ENCODE measurements at places on chromosomes 4 and X.

GRCh38 chrX:118839334-118839958, 15.8 kb downstream of the ZCCHC12 start:
- peak; percentile 74 for DNase-seq

- DNase-seq, result no peak
Observed at GRCh38 chr4:123661080-123661737, 264.6 kb downstream of the SPRY1 start.

DNA sequence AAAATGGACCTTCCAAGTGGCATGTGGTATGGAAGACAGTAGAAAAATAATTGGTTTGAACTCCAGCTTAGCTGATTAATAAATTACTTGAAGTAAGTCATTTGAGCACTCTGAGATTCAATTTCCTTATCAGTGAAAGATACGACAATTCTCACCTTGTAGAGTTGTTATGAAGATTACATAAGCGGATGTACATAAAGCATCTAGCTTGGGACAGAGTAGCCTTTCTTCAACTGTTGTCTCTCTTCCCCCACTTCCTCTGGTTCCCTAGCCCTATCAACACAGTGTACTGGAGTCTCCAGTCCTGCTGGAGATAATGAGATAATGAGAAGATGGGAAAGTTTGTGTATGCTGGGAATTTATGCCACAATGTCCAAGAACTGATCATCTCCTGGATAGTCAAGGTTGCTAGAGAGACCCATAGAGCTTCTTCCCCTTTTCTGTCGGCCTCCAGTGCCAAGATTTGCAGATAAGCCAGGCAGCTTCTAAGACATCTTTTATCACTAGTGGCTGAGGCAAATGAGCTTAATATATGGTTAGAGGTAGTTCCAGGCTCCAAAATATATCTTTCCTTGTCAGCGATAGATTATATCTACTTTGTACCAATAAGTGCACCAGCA, 33.9 kb downstream of the VSIG4 start:
- no peak for DNase-seq

DNA sequence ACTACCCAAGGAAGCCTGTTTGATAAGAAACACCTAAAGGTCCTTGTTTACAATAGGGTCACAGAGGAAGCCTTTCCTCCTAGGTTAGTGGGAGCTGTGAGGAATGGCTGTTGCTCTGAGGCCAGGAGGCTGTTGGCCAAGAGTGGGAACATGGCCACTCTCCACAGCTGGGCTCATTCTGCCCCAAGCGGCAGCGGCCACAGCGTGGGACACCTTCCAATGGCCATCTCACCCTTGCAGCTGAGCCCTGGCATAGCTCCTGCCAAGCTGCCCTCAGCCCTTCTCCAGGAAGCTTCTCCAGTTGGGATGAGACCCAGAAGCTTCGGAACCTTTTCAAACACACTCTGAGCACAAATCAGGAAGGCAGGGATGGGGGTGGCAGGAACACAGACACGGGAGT, 111.8 kb upstream of the MAP3K15 start:
- no peak for DNase-seq

- DNase-seq, result peak; percentile 44
Observed at GRCh38 chr4:107279733-107280132, 243.6 kb upstream of the DKK2 start.

GRCh38 chrX:109190542-109190941, 291.3 kb downstream of the GUCY2F start:
- DNase-seq, result no peak

- no peak for DNase-seq
Observed at GRCh38 chr4:58064653-58065052, 954.5 kb upstream of the IGFBP7 start.

DNA sequence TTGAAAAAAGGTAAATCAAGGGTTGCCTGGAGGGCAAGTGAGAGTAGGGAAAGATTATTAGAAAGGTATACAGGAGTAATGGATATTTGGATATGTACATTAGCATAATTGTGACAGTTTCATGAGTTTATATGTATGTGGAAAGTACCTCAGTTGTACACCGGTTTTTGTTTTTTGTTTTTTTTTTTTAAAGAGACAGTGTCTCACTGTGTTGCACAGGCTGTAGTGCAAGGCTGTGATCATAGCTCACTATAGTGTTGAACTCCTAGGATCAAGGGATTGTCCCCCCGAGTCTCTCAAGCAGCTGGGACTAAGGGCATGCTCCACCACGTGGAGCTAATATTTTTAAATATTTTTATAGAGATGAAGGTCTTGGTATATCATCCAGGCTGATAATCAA, 15.3 kb upstream of the HPGD start:
- DNase-seq, result no peak

GRCh38 chr4:22692736-22693135, at the start of gene GBA3:
TSS of gene GBA3 (plus strand) at chr4:22692937.
- peak; percentile 16 for DNase-seq

GRCh38 chr4:30350288-30350687, 369.9 kb upstream of the PCDH7 start:
- DNase-seq, result peak; percentile 67

DNA sequence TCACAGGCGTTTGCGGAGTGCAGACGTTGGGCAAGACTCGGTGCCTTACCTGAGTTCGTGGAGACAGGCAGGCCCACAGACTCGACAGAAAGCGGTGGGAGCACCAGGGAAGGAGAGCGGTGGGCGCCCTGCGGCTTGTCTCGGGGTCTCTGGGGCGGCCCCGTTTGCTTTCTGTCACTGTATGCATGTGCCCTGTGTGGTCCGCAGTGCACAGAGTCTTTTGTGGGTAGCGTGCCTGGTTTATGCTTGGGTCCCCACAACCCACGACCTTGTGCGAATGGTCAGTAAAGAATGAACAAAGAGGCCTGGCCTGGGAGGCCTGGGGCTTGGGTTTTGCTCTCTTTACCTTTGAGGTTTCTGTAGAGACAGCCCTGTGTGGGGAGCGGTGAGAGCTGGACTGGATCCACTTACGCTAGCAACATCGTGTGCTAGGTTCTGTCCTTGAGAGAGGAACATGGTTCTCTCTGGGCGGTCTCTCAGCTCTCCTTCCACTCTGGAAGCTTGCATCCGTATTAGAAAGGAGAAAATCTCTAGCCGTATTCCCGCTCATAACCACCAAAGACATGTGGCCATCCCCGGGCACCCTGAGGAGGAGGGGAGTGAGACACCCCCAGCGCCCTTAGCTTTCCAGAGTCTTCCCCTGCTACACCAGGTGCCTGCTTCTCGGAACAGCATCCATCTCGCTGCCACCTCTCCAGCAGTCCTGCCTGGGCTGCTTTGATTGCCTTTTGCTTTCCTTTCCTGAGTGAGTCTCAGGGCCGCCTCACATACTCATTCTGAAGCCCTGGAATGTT, 1.2 kb downstream of the TADA2B start:
- no peak for DNase-seq

DNA sequence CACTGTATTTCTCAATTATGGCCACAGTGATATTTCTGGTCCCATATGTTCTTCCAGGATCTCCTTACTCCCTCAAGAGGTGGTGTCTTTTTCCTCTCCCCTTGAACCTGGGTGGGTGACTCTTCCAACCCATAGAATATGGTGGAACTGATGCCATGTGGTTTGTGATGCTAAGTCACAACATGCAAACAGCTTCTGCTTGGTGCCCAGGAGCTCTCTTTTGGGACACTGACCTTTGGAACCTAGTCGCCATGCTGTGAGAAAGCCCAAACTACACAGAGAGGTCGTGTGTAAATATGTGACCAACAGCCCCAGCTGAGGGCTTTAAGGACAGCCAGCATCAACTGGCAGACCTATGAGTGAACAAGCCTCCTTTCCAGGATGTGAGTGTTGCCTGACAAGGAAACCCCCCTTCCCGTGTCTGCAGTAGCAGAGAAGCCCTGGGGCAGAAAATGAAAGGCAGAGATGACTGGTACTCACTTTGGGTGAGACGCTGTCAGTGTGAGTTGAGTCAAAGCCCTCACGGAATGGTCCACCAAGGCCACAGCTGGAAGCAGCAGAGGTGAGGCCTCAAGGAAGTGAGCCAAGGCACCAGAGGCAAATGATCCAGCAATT, 223.4 kb downstream of the BCOR start:
- no peak for DNase-seq

DNA sequence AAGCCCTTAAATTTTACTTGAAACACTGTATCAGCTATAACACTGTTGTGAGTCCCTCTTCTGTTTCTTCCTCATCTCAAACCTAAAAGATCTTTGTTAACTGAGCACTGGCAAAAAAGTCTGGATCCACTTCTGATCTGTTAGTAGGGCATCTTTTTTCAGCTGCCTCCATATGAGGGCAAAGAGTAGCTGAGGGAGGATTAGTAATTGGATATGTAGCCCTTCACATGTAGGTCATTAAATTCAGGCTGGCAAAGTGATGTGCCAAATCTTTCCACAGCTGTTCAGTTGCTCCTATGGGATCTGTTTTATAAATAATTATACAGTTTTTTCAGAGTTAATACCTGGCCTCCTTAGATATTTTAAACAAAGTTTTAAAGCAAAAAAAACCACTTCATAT, 1.1 kb upstream of the TRMT10A start:
- no peak for DNase-seq

DNA sequence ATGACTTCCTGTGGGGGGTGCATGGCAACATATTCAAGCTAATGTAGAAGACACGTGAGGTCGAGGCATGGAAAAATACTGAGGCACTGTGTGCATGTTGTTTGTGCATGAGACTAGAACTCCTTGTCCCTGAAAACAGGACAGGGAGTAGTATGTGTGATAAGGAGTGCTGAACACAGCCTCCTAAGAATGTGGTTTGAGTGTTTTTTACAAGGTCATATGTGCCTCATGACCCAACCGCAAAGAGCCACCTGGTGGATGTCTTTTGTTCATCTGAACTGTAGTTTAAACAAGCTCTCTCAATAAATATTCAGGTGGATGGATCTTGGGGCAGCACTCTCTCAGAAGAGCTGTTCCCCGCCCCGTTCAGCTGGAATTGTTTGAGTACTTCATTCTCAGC, 226.6 kb downstream of the NLGN4X start:
- peak; percentile 22 for DNase-seq

DNA sequence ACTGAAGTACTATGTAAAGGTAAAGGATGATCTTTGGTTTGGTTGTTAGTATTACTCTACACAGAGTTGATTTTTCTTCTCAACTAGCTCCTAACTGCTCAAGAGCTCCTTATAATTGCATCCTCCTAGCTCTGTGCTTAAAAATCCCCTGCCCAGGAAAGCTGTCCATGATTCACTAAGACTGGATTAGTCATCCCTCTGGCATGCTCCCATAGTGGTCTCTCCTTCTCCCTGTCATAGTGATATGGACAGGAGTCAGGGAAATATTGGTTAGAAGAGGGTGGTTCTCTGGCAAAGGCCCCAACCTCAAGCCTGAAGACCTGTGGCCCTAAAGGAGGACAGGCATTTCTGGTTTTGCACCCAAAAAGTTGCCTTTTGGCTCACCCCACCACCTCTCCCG, 242.3 kb upstream of the KCNIP4 start:
- peak; percentile 66 for DNase-seq

DNA sequence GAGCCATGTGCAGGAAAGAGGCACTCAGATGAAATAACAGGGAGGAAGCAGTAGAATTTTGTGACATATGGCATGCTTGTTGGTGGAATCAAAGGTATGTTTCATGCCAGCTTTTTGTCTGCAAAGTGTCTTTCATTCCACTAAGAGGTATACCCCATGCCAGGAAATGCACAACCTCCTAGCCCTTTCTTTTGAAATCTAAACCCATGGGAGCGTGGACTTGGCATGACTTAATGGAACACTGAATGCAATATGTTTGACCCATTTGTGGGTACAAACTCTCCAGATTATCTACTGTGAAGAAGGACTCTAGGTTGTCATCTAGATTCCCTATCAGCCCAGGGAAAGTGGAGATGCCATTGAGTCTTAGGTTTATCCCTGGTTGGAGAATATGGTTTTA, 338.3 kb upstream of the TEX13C start:
- DNase-seq, result no peak

- no peak for DNase-seq
Observed at GRCh38 chr4:37733240-37733867, 47.2 kb upstream of the RELL1 start.

DNA sequence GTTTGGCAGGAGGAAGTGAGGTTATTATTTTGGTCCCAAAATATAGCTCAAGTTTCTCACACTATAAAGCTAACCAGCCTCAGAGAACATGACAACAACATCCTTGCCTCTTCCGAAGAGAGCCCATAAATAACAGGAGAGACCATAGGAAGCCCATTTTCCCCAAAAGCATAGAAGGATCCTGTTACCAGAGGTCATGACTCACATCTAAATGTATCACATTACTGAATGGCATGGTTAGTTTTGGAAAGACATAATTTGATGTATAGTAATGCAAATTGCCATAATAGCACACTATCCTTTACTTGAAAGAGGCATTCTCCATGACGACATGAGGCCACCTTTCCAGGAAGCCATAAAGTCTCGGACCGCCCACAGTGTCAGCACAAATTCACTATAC, 238.8 kb upstream of the GRIA3 start:
- DNase-seq, result no peak

DNA sequence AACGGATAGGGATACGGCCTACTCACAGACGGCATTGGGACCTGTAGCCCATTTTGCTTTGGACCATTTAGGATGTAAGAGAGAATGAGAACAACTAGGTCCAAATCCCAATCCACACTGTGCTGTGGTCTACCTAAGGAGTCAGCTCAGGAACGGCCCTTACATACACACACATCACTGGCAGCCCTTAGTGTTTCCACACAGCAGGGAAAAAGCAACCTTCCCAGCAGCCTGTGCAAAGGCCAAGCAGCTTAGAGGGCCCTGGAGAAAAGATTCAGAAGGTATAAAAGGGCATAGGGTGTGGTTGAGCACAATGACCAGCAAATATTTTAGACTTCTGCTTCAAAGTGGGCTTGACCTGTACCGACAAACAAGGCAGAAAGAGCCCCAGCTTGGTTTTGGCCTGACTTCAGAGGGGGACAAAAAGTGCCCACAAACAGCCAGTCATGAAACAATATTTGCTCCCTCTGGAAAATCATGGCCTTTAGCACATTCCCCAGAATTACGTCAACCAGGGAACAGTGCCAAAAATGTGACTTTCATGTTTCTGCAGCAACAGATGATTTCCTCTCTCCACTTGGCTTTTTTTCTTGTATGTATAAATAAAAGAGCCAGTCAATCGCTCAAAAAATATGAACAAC, 359.5 kb upstream of the FGF16 start:
- no peak for DNase-seq

DNA sequence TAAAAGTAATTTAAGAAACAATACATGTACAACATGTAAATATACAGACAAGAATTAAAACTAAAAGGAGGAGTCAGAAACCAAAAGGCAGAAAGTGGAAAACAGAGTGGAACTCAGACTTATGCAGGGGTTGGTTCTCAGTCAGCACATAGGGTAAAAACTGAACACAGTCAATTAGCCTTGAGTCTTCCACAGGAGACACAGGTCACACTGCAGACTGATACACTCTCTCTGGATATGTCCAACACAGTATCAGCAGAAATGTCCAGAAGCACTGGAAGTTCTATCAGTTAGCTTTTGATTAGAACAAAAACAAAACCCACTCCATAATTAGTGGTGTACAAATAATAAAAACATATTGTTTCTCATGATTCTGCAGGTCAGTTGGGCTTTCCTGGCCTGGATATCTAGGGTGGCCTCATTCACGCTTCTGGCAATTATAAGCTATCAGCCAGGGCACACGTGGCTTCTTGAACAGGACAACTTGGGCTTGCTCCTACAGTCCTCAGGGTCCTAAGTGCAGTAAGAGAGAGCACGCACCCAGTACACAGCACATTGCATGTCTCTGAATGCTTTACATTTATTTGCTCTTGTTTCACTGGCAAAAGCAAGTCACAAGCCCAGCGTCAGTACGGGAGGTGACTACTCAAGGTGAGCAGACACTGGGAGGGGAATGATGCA, 21.6 kb downstream of the TEC start:
- no peak for DNase-seq
